ENCODE measurements at places on chromosomes 2 and 18.

- peak; percentile 47 for DNase-seq
These were observed 875 bp downstream of the C18orf63 start for GRCh38 chr18:74316257-74317170.

- no peak for DNase-seq
These were observed 549 bp downstream of the MRPL35 start for GRCh38 chr2:86199834-86200177.

DNA sequence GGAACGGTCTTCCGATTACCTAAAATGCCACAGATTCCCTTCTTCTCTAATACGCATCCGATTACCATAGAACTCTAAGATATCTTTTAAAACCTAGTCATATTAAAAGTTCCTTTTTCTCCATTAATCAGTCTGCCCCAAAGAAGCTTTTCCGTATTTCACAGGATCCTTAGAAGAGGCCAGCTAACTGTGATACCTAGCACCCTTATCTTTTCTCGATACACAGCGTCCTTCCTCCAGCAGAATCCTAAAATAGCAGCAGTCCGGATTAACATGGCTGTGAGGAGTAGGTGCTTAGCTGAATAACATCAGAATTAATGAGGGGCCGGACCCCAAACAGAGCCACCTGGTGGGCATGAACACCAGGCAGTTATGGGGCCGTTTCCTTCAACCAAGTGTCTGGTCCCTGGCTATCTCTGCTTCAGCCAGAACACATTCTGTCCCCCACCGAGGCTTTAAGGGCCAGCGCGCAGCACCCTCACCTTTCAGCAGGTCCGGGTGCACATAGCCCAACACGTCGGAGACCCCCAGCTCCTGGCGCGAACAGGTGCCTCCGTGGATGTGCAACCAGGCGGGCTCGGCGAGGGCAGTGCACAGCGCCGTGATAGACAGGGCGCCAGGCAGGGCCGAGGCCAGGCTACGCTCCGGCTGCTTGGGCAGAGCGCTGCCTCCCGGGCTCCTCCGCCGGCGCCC is 995 bp downstream of the TMEM127 start:
- DNase-seq, result peak; percentile 41

GRCh38 chr2:237159006-237159911 is 73.6 kb downstream of the COPS8 start:
- DNase-seq, result no peak

GRCh38 chr2:215907147-215907546 is 106.2 kb downstream of the MREG start:
- DNase-seq, result no peak
